ENCODE measurements at places on chromosomes 13 and 19. TPM values are rescaled to one million over a fixed set of nuclear protein-coding genes. Genes with fewer than 3 reads are reported as not detected.

The MPV17L2 gene
- 9.0 TPM for total RNA-seq

The OR4F17 gene
- not detected for total RNA-seq

The KCNC3 gene
- total RNA-seq = 2.5 TPM

The CYP2F1 gene
- total RNA-seq = not detected

The ZNF813 gene
- total RNA-seq = 1.3 TPM

The TEX26 gene
- total RNA-seq = not detected

The NLRP5 gene
- total RNA-seq = not detected

The SYCN gene
- total RNA-seq = not detected

The SERPINE3 gene
- not detected for total RNA-seq

The EID2 gene
- total RNA-seq = 9.9 TPM

- DNase-seq = no peak
These were observed 1.1 kb upstream of the NDFIP2 start for GRCh38 chr13:79479882-79480281.

DNA sequence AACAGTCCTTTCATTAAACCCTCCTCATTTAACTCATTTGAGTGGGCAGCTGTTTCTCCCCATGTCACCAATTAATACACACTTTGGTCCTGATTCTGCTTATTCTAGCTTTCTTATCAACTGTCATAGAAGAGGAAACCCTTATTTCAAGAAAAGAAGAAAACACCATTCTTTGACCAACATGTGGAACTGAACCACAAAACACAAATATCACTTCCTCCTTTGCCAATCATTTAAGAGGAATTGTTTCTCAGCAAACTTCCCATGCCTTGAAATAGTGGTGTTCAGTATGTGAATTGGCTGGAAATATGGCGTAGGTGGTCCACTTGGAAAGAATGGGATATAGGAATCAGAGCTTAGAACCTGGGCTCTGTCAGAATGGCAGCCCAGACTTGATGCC, 20.4 kb downstream of the MBD3L2B start:
- no peak for DNase-seq

DNA sequence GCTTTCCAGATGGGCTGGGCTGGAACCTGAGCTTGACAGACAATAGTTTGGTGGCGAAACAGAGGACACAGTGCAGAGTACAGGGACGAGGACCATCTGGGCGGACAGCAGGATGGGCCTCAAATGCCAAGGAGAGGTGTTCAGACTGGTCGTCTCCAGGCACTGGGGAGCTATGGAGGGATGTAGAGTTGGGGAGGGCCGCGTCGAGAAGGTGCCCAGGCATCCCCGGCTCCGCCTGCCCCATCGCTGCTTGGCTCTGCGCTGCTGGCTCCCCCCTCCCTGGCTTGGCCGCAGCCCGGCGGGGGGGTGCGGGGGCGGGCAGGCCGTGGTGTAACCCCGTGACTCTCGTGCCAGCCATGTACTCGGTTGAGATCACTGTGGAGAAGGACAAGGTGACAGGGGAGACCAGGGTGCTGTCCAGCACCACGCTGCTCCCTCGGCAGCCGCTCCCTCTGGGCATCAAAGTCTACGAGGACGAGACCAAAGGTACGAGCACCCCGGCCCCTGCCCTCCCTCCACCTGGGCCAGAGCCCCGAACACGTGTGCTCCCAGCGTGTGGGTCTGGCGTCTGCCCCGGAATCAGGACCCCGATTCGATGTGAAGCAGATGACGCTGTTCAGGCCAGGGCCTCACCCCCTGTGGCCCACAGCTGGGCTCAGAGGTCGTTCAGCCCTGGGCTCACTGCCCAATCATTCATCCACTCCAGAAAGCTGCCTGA, 10.8 kb upstream of the MISP start:
- DNase-seq = no peak

DNA sequence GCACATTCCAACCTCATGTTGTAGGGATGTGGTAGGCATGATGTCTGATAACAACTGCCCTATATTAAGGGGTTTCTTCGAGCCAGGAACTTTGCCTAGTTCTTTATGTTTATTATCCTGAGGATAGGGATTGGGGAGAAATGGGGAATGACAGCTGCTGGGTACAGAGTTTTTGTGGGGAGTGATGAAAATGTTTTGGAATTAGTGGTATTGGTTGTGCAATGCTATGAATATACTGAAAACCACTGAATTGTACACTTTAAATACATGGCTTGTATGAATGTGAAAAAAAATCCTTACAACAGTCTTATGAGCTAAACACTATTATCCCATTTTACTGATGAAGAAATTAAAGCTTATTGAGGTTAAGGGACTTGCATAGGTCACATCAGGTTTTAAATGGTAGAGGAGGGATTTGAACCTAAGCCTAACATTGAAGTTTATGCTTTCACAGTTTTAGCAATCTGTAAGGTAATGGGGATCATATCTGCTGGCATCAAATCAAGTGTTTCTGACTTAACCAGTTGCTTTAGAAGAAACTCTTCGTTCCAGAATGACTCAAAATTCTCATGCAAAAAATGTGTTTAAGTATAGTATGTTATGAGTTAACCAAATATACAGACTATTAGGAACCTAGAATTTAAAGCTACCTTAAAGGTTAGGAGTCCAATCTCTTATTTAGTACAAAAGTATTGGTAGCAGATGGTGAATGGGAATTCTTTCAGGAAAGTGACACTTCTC, 61.4 kb downstream of the ERCC5 start:
- no peak for DNase-seq

DNA sequence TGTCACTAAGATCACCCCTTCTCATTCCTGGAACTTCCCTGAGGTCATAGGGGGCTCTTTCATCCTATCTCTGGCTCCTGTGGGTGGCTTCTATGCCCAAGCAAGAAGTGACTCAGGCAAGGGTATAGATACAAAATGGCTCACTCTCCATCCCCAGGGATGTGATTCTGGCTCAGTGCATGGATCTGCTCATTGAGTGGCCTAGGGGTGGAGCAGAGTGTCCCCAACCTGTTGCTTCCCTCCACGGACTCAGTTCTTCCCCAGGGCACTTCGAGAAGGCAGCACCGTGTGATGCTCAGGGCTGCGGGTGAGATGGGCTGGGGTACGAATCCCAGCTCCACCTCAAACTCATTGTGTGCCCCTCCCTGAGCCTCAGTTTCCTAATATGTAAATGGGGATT, 136.4 kb downstream of the PTPRS start:
- DNase-seq = no peak

DNA sequence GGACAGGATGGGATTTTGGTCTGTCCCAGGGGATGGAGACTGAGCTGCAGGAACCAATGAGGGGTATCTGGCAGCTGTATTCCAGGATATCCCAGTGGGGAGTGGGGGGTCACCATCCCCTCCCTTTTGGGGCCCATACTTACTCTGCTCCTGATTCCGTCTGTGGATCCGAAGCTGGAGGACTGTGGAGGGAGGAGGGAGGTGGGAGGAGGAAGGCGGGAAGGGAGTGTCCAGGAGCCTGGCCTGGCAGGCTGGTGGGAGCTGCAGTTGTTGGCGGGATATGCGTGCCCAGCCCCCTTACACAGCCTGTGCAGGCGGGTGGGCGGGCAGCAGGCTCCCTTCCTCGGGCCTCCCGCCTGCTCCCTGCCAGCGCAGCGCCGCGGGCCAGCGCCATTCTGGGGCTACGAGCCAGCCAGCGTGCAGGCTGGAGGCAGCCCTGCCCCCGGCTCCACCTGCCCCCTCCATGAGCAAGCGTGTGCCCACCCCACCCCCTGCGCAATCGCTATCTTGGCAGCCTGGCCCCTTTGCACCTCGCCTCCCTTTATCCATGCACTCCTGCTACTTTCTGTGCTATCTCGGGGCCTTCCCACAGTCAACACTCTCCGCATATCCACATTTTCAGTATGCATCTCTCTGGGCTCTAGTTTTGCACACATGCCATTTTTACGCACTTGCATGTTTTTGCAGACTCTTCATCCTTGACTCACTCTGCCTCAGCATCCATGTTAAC, 2.8 kb downstream of the MAMSTR start:
- DNase-seq = peak; percentile 78

DNA sequence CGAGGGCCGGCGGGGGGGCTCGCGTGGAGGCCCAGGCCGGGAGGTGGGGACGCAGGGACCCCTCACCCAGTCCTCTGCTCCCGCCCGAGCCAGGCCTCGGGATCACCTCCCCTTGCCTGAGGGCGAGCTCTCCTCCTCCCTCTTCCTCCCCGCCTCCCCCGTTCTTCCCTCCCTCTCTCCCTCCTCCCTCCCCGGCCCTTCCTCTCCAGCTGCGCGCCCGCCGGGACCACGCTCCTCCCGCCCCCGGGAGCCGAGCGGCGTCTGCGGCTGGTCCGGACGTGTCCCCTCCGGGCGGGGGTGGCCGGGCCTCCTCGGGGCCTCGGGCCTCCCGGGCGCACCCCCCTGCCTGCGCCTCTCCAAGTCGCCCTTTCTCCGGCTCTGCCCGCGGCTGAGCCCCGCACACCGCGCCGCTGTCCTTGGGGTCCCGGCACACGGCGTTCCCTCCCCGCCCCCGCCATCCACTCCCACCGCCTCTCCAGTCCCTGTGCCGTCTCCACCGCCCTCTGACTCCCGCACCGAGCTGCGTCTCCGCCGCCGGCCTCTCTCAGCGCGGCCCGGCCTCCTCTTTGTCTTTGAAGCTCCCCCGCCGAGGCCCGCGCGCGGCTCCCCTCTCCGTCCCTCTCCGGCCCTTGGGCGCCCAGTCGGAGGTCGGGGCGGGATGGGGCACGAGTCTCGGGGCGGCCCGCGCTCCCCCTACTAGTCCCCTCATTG, 5.7 kb downstream of the SOX1 start:
- DNase-seq = no peak

- DNase-seq = no peak
These were observed at the start of gene KLK11 for GRCh38 chr19:51026554-51026831. Gene KLK11 (minus strand): TSS chr19:51026616. CDS start chr19:51025631, 985 bp downstream.

DNA sequence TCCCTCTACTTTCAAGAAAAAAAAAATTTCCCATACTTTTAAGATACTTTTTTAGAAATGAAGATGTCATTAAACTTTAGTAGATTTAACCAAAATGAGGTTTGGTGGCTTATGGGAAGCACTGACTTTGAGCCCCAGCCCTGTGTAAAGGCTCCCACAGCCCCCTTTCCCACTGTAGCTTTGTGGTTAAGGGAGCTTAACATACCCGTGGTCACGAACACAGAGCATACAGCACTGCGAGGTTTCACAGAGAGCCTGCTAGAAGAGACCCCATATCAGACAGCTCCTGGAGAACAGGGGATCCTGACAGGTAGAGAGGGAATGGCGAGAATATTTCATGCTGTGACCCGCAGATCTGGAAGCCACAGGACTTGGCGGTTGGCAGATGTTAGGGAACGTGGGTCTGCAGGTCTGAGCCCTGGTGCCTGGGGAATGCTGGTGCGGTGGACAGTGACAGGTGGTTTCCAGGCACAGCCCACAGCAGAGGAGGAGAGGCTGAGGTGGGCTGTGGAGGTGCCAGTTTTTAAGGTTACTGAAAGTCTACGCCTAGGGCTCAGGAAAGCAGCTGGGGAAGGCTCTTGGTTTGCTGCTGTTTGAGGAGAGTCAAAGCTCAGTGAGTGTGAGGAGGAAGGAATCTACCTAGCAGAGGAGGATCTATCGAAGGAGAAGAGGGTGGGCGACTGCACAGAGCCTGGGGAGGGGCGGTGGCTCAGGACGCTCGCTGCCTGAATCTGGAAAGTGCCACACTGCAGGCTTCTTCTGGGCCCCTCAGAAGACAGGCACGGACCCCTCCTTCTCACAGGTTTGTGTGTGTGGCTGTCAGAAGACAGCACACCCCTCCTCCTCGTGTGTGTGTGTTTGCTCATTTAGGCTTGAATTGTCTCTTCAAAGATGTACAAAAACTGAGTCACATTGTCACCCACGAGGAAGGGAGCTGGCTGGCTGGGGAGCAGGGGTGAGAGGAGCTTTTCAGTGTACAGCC, 49.9 kb downstream of the SLC7A9 start:
- no peak for DNase-seq

GRCh38 chr19:53537121-53537520, 824 bp upstream of the ZNF331 start:
- peak; percentile 36 for DNase-seq

- DNase-seq = no peak
These were observed 15.9 kb downstream of the NHLRC3 start for GRCh38 chr13:39054112-39054511.

- no peak for DNase-seq
These were observed 6.9 kb downstream of the ZNF221 start for GRCh38 chr19:43957891-43958290.

DNA sequence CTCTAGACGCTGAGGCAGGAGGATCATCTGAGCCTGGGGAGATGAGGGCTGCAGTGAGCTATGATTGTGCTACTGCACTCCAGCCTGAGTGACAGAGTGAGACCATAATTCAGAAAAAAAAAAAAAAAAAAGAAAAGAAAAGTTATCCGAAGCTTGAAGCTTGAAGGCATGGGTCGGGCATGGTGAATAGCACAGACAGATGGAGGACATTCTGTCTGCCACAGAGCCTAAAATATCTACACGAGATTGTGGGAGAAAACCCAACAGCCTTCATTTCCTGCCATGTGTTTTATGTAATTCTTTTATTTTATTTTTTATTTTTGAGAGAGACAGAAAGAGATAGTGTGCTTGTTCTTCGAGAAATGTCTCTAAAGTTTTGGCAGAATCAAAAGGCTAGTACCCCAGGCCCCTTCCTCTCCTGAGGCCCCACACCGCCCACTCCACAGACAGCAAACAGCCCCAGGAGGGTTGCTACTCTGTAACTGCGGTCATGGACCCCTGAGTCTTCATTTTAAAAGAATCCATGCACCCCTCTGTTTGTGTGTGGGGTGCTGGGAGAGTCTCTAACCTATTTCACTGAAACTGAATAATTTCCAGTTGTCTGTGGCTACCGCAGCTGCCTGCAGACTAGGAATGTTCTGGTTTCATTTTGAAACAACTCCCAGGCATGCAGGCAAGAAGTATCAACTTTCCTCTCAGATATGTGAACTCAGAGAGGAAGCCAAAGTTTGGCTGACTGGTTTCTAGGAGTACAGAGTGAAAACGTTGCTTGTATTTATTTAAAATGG, 38.4 kb upstream of the RCBTB2 start:
- no peak for DNase-seq

DNA sequence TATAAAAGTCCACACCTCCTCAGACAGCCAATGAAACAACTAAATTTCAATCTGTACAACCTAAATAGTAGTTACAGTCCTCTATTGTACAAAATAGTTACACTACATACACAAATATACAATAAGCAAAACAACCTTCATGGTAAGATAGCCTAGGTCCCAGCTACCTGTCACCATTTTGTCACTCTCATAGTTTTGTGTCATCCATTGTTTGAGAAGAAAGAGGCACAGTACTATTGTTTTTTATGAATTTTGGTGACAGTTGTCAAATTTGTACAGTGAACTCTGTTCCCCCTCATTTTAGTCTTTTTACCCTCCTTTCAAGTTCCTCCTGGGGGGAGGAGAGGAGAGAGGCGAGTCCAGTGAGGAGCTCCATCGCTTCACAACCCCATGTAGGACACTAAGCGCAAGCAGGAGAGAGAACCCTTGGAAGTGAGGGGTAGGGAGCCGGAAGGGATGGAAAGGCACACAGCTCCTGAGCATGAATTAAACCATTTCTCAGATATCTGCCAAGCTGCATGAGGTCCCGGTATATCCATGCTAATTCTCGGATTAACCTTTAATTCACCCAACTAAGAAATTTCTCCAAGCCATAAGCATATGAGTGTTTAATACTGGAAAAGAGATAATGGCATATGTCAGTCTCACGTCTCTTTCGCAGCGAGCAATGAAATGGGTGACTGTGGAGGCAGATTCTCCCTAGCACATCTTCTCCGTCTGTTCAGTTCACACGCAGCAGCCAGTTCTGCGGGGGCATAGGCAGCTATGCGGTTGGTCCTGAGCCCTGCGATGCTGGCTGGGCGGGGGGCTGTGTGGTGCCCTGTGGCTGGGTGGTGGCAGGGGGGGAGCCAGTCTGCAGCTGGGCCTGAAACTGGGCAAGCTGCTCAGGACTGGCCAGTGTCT, 60.5 kb downstream of the SERP2 start:
- peak; percentile 35 for DNase-seq
